ENCODE measurements at places on chromosomes 5 and 9.

DNA sequence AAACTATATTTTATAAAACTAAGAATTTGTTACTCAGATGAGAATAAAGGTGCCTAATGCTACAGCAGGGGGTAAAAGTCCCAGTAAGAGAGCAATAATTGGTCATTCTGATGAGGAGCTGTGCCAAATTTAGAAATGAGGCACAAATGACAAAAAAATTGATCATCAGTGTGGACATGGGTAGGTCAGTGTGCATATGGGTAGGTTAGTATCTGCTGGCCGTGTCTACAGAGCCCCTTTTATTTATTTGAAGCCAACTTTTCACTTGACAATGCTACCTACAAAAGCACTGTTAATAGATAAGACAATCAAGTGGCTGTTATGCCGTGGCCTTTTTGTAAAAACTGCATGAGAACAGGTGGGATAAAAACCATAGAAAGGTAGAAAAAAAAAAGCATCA is 454.6 kb downstream of the RAB3C start:
- no peak for DNase-seq

GRCh38 chr9:134757216-134757975 is 115.8 kb downstream of the COL5A1 start:
- DNase-seq: no peak

DNA sequence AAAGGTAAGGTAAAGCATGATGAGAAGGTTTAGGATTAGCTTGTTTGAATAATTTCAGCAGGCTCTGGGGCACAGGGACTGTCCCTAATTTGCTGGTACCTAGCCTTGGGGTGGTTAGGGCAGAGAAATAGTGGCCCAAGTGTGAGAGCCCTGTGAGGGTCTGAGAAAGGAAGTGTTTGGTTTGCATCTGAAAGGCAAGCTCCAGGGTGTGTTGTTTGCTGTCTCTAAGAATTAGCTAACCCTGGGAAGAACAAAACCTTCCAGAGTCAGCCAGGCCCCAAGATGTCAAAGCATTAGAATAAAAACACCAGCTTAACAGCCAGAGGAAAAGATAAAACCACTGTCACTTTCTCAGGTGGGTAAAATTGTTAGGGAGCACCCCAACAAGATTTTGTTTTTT is 31.0 kb downstream of the TMEM252 start:
- no peak for DNase-seq

DNA sequence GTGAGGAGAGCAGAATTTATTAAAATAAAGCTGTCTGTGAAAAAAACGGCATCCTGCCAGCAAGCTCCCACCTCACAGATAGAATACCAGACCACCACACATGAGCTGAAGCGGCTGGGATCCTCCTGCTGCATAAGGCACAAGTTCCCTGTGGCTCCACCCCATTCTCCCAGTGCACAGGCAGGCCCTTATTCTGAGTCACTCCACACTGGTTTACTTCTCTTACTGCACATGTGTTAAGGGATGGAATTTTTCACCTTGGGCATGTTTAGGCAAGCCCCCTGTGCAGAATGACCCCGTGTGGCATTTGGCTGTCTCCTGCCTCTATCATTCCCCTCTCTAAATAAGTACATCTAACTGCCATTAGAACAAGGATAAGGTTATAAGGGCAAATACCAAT is 115.0 kb upstream of the ELAVL2 start:
- no peak for DNase-seq

GRCh38 chr5:1961304-1961946 is 78.7 kb upstream of the IRX4 start:
- no peak for DNase-seq

DNA sequence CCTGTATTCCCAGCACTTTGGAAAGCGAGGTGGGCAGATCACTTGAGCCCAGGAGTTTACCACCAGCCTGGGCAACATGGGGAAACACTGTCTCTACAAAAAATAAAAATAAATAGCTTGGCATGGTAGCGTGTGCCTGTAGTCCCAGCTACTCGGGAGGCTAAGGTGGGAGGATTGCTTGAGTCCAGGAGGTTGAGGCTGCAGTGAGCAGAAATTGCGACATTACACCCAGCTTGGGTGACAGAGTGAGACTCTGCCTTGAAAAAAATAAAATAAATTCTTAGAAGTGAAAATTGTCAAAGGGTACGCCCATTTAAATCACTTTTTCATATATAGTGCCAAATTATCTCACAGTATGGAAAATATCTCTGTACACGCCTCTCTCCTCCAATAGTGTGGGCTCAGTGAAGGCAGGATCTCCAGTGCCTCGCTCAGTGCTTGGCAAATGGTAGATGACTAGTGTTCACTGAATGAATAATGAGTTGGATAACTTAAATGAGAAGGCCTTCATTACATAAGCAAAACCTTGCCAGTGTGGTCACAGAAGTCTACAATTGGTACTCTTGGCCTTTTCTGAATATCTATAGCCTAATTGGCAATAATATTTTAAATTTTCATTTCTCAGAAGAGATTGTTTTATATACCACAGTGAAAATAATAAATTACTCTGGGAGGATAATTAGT is 9.4 kb upstream of the CCL28 start:
- no peak for DNase-seq

- no peak for DNase-seq
Observed at GRCh38 chr5:8857051-8857450, 688.8 kb downstream of the SEMA5A start.

GRCh38 chr9:20280330-20280729 is 342.0 kb downstream of the MLLT3 start:
- no peak for DNase-seq

All from activated T-helper 1 cell treated with Interleukin-2 at 50 U/mL for 16 hours (primary cell).